ENCODE measurements at places on chromosomes 7 and 10.

DNA sequence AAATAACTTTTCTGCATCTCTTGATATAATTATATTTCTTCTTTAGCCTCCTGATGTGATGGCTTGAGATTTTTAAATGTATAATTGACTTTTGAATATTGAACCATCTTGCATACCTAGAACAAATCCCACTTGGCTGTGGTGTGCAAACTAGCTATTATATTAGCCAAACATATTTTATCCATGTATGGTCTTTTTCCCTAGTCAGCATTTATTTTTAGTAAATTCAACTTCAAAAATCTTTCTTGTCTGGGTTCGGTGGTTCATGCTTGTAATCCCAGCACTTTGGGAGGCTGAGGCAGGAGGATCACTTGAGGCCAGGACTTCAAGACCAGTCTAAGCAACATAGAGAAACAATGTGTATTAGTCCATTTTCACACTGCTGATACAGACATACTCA lies 386.6 kb upstream of the VWC2 start:
- DNase-seq: no peak

- no peak for DNase-seq
These were observed 464 bp downstream of the DENND2A start for GRCh38 chr7:140640060-140640637.

- no peak for DNase-seq
These were observed 104.3 kb downstream of the CREB5 start for GRCh38 chr7:28516390-28517172.

- DNase-seq: no peak
These were observed 14.0 kb upstream of the CDH23 start for GRCh38 chr10:71382757-71383156.

DNA sequence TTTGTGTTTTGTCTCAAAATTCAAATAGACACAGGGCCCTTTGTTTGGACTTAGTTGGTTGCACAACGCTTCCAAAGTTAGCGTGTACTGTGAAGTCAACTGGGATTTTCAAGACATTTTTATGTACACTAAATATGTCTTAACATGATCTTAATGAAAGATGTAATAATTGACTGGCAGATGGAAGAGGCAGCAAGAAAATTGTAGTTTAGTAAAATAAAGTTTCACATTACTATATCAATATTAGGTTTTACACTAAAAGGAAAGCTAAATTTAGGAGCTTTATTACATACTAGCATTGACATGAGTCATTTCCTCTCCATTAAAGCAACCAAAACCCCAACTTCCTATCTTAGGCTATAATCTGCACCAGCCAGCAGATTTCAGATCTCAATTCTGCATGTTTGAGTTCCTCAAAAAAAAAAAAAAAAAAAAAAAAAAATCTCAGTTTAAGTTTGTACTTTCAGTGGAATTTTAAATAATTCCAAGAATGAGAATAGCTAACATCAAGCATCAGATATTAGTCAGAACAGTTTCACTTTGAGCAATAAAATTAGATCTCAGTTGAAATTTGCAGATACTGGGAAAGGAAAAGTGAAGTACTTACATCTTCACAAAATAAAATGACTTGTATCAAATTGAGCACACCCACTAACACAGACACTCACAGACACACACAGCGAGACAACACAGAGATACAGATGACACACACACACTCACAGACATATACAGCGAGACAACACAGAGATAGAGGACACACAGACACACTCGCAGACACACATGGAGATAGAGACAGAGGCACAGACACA lies 346.6 kb upstream of the KLF6 start:
- DNase-seq: no peak

GRCh38 chr7:151705636-151706276 lies 171.2 kb downstream of the PRKAG2 start:
- peak; percentile 15 for DNase-seq

- no peak for DNase-seq
These were observed 169.1 kb upstream of the MEOX2 start for GRCh38 chr7:15855525-15856109.

DNA sequence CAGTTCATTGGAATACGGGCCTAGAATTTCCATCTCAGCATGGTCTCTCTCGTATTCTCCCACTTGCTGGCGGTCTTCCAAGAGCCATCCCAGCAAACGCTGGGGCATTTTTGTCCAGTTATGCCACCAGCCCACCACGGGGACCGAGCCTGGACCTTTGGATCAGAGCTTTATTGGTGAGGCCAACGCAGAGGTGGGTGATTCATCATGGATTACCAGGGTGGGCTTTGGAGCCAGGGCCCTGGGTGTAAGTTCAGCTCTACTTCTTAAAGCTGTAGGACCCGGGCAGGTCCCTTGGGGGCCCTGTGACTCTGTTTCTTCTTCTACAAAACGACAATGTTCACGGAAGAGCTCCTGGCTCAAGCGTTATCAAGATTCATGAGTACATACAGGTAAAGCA lies 22.7 kb upstream of the PITRM1 start:
- DNase-seq: no peak

DNA sequence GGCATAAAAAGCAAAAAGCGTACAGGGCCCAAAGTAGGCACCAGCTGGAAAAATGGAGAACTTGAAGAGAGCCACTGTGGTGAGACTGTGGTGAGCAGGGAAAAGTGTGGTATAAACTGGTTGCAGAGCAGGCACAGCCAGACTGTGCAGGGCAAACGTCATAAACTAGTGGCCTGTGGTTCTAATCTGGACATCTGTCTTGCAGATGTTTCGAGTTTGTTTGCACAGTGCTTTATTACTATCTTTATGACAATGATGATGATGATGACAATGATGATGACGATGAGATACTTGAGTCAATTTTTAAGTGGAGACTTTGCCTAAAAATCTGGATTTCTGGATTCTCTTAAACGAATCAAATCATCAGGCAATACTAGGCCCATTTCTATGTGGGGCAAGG lies 45.7 kb downstream of the SEMA3C start:
- no peak for DNase-seq

DNA sequence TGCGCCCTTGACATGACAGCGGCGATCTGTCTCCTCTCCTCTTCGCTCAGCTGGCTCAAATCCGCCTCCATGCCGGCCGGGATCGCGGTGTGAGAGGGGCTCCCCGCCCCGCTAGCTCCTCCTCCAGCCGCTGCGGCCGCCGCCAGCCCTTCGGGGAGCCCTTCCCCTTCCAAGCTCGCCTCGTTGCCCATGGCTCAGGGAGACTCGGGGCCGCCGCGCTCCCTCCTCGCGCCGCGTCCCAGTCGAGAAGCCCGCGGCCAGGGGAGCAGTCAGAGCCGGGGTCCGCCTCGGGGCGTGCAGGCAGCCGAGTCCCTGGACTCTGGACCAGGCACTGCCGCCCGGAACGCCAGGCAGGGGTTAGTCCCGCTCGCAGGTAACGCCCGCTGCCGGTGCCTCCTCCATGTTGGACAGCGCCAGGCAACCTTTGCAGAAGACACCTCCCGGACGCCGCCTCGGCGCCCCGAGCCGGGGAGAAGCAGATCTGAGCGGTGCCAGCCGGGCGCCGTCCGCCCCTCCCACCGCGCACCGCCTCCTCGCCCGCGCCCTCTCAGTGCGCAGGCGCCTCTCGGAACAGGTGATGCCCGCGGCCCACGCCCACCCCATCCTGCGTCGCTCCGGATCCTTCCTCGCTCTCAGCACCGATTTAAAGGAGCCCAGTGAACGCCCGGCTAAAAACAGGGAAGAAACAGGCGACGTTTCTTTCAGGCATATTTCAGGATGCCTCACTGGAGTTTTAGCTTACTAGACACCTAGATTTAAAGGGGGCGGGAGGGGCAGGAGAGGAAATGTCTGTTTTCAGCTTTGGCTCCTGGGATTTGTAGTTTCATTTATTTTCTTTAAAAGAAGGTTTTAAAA lies at the start of gene PCLO:
Gene PCLO, minus strand, starts transcription at position 483 of the 855 bp plus-strand sequence. Its CDS starts 292 bp downstream, at position 191.
- peak; percentile 10 for DNase-seq

DNA sequence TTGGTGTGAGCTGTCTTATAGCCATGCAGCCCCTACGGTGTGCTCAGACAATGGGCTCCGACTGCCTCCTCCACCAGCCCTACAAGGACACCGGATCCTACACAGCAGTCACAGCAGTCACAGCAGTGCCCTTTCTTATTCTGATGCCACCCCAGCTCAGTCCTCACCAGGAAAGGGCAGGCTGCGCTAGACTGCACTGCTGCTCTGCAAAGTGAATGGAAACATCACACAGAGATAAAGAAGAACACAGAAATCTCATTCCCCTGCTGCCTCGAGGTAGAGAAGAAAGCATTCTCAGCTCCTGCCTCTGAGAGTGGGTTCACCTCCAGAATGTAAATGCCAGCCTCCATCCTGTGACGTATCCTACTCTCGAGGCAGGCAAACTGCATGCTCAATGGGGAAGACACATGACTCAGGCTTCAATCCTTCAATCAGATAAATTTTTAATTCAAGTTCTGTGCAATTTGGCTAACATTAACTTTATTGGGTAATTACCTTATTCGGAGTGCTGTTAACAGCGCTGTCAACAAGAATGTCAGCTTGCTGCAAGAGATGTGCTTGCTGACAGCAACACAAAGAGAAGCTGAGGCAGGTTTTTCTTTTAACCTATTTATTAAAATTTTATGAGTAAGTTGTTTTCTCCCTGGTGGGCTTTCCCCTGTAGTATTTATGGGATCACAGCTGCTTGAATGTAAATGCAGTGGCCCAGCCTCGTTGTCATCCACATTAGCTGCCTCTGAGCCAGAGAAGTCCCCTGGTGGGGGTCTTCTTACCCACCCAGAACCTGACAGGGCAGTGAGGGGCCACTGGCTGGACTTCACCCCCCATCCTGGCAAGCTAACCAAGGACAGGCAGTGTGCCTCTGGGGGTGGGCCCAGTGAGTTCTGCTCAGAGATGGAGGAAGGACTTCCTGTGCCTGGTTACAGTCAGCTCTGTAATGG lies 241.3 kb upstream of the KMT2E start:
- no peak for DNase-seq

GRCh38 chr10:110710621-110711020 lies 66.5 kb downstream of the RBM20 start:
- no peak for DNase-seq

GRCh38 chr10:6486309-6486708 lies 93.8 kb downstream of the PRKCQ start:
- no peak for DNase-seq

DNA sequence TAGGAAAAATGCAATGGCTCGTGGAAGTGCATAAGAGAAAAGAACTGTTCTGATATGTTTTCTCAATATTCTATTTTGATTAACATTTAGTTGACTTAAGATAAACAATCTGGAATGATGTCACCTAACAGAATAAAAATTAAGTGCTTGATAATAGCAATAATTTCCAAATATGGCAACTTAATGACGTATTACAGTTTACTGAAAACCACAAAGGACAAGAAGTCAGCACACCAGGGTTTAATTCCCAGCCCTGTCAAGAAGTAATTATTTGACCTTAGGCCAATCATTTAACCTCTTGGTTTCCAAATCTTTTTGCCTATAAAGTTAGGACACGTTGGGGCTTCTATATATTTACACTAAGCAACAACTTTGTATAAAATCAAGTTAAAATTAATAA lies 95.7 kb downstream of the CABCOCO1 start:
- DNase-seq: no peak

DNA sequence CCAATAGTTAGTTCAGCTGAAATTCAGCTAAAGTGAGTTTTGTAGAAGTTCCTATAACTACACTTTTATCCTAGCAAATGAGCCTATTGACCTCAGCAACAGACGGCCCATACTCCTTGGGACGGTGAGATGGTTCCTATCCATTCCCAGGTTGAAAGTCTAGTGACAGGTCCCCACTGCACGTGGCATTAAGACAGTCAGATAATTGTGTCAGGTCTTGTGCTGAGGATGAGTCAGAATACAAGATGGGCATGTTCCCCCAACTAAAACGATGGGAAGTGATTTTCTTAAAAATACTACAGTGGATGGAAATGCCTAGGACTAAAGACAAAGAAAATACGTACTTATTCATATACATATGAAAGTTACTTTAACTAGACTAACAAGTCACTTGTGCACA lies 2.1 kb downstream of the CAV1 start:
- no peak for DNase-seq

DNA sequence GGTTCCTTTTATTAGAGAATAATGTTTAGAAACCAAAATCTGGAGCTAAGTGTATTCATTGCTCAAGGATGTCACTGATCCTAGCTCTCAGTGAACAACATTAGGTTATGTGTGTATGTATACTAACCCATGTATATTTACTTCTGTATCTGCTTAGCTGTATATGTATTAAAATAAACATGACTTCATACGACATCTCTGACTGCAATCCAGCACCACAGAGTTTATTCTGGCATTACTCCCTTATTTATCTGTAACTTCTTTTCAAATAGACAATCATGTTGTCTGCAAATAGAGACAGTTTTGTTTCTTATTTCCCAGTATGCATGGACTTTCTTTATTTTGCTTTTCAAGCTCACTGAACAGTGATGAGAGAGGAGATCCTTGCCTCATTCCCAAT lies 441.0 kb upstream of the NFE2L3 start:
- no peak for DNase-seq

- no peak for DNase-seq
These were observed 67.2 kb downstream of the CREB5 start for GRCh38 chr7:28479507-28479947.

DNA sequence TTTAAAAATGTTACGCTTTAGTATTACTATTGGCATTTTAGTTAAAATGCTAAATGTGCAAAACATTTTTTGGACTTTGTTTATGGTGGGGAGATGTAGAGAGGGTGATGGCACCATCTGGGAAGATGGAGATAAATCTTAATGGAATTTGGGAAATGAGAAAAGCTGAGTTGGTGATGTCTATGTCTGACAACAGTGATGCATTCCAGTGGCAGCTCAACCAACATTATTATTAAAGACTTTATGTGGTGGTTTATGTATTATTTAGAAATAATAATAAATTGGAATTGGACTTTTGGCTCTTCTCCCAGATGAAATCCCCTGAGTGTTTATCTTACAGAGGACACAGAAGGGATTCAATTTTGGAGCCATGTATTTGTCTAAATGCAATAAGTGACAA lies 77.6 kb downstream of the SEC23IP start:
- no peak for DNase-seq

GRCh38 chr10:16195894-16196293 lies 240.9 kb upstream of the PTER start:
- DNase-seq: no peak

DNA sequence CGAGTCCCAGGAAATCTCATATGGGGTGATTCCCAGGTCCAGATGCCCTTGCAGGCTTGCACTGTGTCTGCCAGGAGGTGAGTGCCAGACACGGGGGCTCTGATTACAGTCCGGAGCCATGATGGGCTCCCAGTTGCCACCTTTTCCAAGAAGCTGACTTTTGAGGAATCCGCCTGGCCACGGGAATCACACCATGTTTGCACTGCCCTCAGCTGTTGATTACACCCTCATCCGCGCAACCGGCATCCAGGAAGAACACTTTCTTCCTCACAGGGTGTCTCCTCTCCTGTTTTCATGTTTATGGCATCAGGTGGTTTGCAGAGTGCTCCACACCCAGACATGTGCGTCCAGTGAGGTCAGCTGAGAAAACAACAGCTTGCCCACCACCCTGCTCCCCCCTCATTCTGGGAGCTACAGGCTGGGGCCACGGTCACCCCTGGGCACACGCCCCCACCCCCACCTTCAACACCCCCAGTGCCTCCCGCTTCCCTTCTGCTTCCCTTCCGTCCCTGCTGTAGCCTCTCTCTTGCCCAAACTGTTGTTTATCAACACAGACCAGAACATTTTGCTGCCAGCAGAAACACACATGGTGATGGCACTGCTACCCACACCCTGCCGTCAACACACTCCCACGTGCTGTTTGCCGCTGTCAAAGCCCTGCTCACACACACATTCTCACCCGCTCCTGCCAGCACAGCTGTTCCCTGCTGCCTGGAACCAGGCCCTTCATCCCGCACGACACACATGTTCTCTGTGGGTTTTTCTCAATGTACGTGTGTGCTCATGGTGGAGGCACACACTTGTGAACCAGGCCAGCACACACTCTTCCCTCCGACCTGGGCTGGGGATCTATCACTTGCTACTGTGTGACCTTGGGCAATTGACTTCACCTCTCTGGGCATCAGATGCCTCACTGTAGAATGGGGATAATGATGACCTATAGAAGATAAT lies 35.8 kb downstream of the DDIT4 start:
- no peak for DNase-seq
